ENCODE measurements at places on chromosomes 2 and 18. TPM values are rescaled to one million over a fixed set of nuclear protein-coding genes. Genes with fewer than 3 reads are reported as not detected.

Gene CDH19
- total RNA-seq: 0.35 TPM

- DNase-seq: no peak
Measured at GRCh38 chr2:142112757-142113221, 18.0 kb downstream of the LRP1B start.

Gene CARF
- 5.4 TPM for total RNA-seq

Gene GPR45
- not detected for total RNA-seq

- no peak for DNase-seq
Measured at GRCh38 chr2:133892352-133892913, 324.2 kb upstream of the NCKAP5 start.

- no peak for DNase-seq
Measured at GRCh38 chr2:20093263-20094141, 42.1 kb upstream of the LAPTM4A start.

Gene IER3IP1
- 13.6 TPM for total RNA-seq

DNA sequence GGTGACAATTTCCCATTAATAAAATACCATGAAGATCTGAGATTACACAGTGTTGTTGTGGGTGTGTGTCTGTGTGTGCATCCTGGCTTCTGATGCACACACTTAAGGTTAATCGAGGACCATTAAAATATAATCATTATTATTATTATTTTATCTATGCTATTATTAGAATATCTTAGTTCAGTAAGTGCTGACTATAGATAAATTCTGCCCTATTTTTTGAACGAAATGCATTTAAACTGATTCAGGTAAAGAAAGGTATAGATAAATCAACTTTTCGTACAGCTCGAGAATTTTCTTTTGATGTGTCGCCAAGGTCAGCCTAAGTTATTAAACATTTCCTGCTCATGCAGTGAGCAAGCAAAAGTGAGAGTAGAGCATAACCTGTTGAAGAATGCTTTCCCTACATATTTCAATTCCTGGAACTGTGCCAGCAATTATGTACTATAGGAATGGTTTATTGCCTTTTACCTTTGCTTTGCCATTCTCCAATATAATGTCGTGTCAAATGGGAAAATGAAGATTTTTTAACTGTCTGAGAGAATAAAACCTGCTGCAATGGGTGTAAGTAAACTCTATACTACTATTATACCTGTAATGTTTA is 25.8 kb downstream of the KCNJ3 start:
- no peak for DNase-seq

DNA sequence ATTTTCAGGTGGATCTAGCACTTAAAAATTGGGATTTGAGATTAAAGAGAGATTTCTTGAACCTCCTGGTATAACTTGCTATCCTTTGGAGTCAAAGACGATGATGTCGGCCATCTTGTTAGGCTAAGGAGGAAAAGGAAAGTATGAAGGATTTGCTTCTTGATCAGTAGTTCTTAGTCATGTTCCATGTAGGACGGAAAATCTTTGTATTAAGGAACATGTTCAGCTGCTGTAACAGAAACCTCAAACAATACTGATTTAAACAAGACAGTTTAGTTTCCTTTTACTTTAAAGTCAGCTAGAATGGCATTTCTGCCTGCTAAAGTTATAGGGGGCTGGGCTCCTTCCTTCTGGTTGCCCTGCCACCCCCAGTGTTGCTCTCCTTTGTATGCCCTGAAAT is 56.4 kb upstream of the MGAT5 start:
- DNase-seq: no peak

Gene C2orf68
- 26.3 TPM for total RNA-seq

- no peak for DNase-seq
Measured at GRCh38 chr2:86368161-86368824, 30.9 kb upstream of the REEP1 start.

DNA sequence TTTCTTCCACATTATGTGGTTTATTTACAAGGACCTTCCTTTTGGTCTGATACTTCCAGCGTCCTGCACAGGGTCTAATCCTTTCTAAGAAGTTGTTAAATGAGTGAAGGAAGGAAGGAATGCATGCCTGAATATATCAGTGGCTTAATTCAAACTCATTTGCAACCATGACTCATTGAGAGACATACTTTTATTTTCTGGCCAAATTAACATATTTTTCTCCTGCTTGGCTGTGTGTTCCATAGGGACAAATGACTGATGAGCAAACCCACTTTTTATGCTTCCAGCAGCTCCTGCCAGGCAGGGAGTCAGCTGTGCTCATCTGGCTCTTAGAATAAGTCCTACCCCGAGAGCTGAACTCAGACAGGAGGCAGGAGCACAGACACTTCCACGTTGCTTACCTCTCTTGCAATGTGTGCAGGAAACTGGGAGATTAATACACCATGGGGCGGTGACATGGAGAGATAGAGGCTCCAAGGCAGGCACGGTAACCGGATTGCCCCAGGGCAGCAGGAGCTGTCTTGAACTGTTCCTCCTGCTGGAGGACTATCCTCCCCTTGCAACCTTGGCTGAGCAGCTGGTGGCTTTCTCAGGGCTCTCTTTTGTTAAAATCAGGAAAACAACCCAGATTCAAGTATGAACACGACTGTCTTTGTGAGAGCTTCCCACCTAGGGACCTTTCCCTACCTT is 667.5 kb upstream of the HS6ST1 start:
- DNase-seq: no peak

Gene INHBB
- 54.8 TPM for total RNA-seq

DNA sequence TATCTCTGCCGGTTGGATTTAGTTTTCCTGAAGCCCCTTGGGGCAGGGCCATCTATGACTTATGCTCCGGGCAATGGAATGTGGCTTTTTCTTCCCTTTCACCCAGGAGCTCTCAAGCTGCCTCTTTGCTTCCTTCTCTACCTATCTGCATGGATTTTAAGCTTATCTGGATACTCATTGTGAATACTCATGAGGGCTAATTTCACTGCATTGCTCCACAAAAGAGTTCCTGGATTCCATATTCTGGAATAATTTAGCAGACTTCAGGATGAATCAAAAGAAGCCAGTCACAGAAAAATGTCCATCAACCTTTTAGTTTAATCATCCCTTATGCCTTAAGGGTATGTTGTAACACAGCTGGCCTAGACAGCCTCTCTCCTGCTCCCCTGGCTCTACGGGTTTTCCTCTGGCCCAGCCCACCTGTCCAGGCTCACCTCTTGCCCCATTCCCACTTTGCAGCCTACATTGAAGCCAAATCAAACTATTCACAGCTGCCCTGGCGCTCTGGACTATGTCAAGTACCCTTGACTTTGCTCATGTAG is 122.8 kb upstream of the RMDN2 start:
- no peak for DNase-seq

Gene IL1A
- not detected for total RNA-seq

Gene HOXD1
- total RNA-seq: 1.1 TPM

Data from mesenteric fat pad (tissue), 1 donor.